ENCODE measurements at places on chromosomes 13 and 19.

GRCh38 chr13:94997126-94997525, 284.8 kb upstream of the SOX21 start:
- DNase-seq, result no peak

DNA sequence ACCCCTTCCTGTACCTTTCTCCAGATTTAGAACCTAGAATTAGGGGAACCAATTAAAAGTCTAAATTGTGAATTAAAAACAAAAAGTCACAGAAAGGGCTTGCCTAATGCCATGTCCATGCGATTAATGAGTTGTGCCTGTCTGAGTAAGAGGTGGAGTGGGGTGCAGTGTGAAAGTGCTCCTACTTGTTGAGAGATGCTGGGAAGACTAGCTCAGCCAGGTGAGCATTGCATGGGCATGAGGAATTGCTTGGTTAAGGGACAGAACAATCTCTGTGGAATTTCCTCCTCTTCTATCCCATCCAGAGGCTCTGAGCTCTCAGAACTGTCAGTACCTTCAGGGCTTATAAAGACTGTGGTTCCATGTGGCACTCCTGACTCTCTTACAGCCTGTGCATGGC, 159.0 kb upstream of the UBL3 start:
- DNase-seq, result no peak

DNA sequence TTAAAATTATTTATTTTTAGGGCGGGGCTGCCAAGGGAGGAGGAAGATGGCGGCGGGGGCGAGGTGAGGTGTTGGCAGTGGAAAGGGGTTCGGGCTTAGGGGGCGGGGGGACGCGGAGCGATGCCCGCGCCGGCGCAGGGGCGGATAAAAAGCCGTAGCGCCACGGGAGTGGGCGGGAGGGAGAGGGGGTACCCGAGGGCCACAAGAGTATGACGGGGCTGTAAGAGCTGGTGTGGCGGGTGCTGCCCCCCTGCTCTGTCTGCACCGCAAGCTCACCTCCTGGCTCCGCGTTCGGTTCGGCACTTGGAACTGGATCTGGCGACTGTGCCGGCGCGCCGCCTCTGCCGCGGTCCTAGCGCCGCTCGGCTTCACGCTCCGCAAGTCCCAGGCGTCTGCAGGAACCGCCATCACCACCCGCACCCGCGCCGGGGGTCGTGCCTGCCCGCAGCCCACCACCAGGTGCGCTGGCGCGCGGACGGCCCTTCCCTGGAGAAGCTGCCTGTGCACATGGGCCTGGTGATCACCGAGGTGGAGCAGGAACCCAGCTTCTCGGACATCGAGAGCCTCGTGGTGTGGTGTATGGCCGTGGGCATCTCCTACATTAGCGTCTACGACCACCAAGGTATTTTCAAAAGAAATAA, 265.2 kb upstream of the SGCG start:
- peak; percentile 88 for DNase-seq

DNA sequence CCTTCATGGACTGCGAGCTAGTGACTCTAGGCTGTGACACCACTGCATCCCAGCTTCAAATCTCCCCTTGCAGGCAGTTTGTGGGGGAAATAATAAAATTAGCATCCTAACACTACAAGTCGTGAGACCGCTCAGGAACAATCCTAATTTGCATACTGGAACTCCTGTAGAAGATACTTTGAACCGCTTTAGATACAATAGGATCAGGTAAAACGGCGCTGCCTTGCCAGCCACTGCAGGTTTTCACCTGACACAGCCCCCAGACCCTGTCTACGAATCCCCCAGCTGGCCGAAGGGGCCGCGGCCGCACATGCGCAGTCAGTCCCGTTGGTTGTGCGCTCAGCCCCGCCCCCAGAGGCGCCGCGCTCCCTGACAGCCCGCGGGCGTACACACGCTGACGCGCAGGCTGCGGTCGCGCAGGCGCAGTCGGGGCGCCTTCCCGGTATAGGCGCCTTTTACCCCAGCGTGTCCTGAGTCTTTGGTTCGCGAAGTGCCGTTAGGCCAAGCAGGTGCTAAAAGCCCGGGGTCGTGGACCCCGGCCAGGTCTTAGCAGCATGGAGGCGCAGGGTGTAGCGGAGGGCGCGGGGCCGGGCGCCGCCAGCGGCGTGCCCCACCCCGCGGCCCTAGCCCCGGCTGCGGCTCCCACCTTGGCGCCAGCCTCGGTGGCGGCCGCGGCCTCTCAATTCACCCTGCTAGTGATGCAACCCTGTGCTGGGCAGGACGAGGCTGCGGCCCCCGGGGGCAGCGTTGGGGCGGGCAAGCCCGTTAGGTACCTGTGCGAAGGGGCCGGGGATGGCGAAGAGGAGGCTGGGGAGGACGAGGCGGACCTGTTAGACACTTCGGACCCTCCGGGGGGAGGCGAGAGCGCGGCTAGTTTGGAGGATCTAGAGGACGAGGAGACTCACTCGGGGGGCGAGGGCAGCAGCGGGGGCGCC, at the start of gene RFXAP:
Gene RFXAP (plus strand): TSS at position 419 of the 935 bp plus-strand sequence. CDS start 136 bp downstream, at position 555.
- DNase-seq, result peak; percentile 93

DNA sequence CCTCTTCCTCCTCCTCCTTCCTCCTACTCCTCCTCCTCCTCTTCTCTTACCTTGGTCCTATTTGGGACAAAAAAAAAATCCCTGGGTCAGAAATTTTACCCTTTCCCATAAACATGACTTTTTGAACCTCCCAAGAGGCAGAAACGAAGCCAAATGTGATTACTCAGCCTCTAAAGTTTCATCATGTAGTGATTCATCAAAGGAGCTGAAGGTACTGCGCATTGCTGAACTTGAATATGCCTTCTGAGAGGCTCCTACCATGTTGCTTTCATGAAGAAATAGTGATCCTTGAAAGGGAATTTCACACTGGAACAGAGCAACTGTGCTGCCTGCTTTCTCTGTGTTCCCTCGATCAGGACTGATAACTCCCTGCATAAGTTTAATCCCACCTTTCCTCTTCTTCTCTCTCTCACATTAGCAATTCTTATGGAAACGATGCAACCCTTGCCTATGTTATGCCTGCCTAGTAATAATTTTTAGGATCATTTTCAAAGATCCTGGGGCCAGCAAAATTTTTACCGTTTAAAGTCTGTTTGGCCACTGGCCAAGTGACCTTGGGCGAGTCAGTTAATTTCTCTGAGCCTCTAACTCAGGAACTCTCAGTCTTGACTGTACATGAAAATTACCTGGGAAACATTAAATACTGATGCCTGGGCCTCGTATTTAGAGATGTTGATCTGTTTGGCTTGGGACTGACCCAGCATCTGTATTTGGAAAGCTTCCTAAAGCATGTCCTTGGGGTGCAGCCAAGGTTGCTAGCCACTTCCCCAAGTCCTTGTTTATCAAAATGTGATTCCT, 149.5 kb downstream of the DCT start:
- DNase-seq, result no peak

DNA sequence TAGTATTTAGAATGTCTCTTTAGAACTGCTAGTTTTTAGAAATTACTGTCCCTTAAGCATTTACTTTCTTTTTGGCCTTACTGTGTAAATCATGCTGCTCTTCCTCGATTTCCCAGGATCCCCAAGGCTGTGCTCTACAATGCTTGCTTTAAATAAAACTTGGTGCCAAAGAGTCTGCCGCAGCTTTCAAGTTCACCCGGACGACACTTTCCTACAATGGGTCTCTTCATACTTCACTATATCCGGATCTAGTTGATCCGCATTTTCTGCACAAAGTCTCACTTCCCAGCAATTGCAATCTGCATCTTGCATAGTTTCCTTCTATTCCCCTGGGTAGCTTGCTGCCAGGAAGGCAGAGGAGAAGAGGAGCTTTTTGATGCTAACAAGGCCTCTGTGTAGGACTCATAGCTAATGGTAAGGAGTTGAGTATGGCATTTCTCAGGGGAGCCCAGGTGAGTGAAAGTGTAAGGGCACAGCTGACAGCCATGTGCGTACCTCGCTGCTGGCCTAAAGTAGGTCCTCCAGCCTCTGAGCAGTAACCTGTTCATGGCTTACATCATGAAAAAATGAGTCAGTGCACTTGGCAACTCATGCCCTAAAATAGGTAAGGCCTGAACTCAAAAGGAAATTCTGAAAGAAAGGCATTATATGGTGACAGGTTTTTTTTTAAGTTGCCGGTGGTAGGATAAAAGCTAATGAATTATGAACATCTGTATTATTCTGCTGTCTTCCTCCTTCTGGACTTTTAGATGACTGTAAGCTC, 101.6 kb downstream of the ENOX1 start:
- DNase-seq, result no peak

- DNase-seq, result no peak
These were observed 86.2 kb downstream of the IRS2 start for GRCh38 chr13:109700176-109700575.
